ENCODE measurements at places on chromosomes 11 and 22.

DNA sequence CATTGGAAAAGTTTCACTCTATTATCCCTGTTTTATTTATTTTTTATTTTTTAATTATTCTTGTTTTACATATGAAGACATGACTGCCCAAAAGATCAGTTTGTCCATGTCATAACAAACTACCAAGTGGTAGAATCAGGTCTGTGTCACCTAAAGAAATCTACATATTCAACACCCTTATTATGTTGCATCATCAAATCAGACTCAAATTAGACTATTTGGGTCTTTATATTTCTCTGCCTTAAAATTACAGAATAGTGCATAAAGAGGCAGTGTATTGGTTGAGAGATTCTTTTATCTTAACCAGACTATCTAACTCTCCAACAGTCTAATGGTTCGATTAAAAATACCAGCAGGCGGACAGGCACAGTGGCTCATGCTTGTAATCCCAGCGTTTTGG, 18.5 kb upstream of the ATP5MG start:
- no peak for DNase-seq

- no peak for DNase-seq
These were observed 87.5 kb upstream of the RRM1 start for GRCh38 chr11:4006946-4007680.

DNA sequence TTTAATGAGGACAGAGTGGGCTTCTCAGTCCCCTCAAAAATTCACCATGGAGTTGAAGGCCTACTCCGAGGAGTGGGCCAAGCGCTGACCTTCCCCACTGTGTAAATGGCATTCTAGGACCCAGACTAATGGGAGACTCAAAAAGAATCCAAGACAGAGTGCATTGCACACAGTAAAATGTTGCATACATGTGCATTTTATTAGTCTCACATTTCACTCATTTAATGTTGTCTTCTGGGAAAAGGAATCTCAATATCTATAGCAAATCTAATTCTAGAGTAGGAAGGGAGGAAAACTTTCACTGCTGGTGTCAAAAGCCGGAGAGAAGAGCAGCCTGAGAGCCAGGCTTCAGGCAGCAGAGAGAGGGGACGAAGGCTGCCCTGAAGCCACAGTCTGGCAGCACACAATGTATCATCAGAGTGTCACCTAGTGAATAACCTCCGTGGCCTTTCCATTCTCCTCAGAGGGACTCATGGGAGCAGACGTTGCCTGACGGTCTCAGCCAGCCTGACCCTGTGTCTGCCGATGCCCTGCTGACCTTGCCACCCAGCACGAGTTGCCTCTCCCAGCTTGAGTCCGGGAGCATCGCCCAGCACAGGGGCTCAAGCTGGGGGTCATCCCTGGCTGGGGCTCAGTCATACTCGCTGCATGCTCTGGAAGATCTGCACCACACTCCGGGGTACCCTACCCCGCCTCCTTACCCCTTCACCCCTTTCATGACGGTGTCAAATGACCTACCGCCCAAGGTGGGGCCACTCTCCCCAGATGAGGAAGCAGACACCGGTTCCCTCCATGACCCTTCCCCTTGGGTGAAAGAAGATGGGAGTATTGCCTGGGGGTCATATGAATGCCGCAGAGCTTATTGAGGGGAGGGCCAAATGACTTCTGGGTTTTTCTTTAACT, 12.9 kb upstream of the POU2AF3 start:
- DNase-seq = no peak

DNA sequence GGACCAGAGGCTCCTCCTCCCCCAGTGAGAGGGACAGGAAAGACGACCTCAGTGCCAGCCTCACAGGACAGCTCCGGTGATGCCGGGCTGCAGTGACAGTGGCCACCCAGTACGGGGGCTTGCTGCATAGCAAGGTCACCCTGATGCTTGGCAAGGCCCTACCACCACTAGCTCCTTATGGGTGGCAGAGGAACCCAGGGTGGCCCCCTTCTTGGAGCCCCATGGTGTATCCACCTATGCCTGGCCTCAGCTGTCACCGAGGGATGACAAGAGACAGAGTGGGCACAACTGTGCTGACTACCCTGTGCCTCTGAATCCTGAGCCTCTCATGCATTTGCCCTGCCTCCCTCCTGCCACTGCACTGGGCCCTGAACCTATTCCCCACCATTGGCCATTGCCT, 809.2 kb downstream of the TBC1D22A start:
- no peak for DNase-seq

DNA sequence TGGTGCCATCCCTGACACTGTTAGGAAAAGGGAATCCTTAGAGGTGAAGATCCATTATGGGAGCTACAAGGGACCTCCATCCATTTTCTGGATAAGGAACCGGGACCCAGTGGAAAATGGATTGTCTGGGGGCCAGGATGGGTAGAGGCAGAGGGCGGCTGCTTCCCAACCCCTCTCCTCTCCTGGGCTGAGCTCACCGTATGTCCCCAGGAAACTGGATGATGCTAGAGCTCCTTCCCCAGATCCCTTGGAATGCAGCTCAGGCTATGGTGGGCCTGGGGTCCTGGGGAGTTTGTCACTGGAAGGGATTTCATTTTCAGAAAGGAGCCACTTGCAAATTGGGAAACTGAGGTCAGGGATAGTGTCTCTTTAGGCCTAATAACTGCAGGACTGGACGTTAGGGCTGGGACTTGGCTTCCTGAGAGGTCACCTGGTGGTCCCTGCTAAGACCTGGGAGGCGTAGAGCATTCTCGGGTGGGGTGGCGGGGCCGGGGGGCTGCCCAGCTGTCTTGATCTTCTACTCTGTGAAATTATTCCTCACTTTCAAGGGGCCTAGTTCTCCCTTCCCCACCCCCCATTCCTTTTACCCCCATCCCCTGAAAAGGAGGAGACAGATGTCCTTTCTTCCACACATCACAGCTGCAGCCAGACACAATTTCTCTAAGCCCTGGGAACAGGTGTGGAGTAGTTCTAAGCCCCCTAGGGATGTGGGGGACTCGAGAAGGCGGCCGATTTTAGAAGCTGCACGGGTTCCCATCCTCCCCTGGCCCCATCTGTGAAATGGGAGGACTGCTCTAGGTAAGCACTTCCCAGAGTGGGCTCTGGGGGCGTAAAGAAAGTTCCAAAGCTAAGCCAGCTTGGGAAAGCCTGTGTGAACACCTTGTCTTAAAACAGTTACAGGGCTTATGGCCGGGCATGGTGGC, 99.8 kb downstream of the PKNOX2 start:
- no peak for DNase-seq

DNA sequence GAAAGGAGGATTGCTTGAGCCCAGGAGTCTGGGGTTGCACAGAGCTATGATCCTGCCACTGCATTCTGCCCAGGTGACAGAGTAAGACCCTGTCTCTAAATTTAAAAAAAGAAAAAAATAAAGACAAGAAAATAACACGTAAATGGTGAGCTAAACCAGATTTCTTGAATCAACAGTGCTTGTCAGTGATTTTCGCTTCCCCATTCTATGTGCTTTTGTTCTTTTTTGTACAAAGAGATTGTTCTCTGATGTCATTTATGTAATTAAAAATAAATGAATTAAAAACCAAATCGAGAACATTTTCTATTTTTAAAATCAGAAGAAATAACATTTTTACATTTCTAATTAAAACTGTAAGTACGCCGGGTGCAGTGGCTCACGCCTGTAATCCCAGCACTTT, 19.8 kb upstream of the SLC29A2 start:
- DNase-seq = no peak

DNA sequence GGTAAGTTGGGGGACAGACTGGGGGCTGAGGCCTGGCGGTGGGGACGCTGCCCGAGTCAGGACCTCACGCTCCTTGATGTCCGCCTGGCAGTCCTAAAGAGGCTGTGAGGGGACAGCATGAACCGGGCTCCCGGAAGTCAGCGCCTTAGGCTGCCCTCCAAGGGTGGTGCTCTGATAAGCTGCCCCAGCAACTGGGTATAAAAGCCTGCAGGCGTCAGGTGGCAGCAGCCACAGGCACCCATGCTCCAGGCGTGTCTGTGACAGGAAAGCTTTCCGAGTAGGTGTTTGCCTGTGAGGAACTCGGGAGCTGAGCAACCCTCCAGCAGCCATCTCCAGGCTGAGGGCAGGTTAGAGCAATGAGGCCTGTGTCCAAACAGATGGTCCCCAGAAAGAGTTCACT, 53.0 kb downstream of the ST3GAL4 start:
- no peak for DNase-seq

- DNase-seq = no peak
These were observed 33.5 kb downstream of the SPECC1L start for GRCh38 chr22:24304062-24304675.

DNA sequence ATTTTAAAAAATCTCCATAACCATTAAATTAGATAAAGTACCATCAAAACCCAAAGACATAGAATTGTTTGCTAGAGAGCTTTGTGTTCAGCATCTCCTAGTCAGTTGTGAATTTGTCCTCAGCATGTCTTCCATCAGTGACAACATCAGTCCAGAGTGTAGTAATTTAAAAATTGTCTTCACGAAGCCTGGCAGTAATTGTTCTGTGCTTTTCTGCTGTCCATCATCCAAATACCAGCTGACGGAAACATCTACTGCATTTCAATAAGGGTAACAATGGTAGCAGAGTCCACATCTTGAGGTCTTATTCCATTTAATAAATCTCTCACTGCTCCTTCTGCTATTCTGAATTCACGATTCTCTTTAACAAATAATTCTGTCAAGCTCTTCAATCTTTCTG, 121.5 kb downstream of the ATXN10 start:
- no peak for DNase-seq

GRCh38 chr11:82041764-82042163, 691.9 kb downstream of the FAM181B start:
- no peak for DNase-seq

All from astrocyte of the cerebellum (primary cell).